ENCODE measurements at places on chromosomes 7 and 10.

DNA sequence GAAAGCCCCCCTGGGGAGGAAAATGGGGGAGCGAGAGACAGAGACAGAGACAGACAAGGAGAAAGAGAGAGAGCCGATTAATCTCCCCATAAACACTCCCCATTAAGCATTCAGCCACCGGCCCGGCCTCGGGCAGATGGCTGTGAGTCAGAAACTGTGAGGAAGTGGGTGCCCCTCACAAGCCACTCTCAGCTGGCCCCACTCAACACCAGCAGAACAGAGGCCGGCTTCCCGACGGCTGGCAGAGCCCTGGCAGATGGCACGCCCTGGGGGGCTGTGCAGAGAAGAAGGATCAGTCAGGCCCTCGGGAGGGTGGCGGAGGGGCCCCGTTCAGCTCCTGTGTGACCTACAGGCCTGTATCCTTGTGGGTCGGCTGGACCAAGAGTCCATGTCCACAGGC lies 41.2 kb downstream of the CAMK2B start:
- peak overlapping the region; percentile 95 for H3K27ac ChIP-seq
- no peak overlapping the region for H3K4me3 ChIP-seq
- peaks cover 55% of the 10 kb centered on the region for H3K4me1 ChIP-seq
- H3K27me3 ChIP-seq = no peaks in the 10 kb centered on the region
- no peaks in the 10 kb centered on the region for H3K36me3 ChIP-seq
- DNase-seq = peak; percentile 16

DNA sequence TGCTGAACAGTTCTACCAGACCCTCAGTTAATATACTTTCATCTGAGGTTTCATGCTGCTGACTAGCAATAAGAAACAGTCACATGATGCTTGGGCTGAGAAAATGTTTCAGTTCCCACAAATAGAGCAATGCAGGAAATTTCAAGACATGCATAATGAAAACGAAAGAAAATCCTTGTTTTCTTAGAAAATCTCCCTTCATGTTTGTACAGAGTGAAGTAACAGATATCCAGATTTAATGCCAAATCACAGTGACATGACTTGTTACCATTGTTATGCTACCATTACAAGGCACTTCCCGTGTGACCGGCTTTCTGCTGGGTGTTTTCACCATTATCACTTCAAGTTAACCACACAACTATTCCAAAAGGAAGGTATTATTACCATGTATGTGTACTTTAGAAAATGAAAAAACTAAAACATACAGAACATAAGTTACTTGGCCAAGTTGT lies 121.7 kb downstream of the DOCK4 start:
- peak overlapping the region; percentile 27 for H3K27ac ChIP-seq
- DNase-seq = no peak
- H3K4me1 ChIP-seq = peaks cover 30% of the 10 kb centered on the region
- no peaks in the 10 kb centered on the region for H3K27me3 ChIP-seq
- H3K4me3 ChIP-seq = no peak overlapping the region

DNA sequence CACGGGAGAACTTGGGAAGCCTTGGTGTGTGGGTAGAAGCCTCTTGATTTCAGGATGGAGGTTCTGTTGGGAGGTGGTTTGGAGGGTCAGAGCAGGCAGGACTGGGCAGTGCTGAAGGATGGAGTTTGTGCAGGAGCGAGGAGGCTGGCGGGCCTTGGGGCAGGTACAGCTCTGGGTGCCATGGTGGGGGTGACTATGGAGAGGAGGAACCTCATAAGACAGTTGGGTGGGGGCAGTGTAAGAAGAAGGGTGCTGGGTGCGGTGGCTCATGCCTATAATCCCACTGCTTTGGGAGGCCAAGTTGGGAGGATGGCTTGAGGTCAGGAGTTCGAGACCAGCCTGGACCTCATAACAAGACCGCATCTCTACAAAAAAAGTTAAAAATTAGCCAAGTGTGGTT lies 54.7 kb upstream of the GTF2IRD1 start:
- no peak overlapping the region for H3K4me3 ChIP-seq
- H3K36me3 ChIP-seq = peaks cover 12% of the 10 kb centered on the region
- H3K27me3 ChIP-seq = no peaks in the 10 kb centered on the region
- H3K27ac ChIP-seq = no peak overlapping the region
- H3K4me1 ChIP-seq = no peaks in the 10 kb centered on the region

- H3K27me3 ChIP-seq = no peaks in the 10 kb centered on the region
- H3K36me3 ChIP-seq = no peaks in the 10 kb centered on the region
- peaks cover 23% of the 10 kb centered on the region for H3K4me1 ChIP-seq
Observed at GRCh38 chr7:105345003-105345402, 43.7 kb downstream of the SRPK2 start.

GRCh38 chr10:85696893-85697292 lies 669.7 kb downstream of the GRID1 start:
- no peak overlapping the region for H3K27ac ChIP-seq
- H3K36me3 ChIP-seq = no peaks in the 10 kb centered on the region
- H3K4me1 ChIP-seq = no peaks in the 10 kb centered on the region
- no peak overlapping the region for H3K4me3 ChIP-seq
- DNase-seq = no peak
- no peaks in the 10 kb centered on the region for H3K27me3 ChIP-seq

Measured in psoas muscle (tissue), 8 donors.